ENCODE measurements at places on chromosomes 16 and 17.

DNA sequence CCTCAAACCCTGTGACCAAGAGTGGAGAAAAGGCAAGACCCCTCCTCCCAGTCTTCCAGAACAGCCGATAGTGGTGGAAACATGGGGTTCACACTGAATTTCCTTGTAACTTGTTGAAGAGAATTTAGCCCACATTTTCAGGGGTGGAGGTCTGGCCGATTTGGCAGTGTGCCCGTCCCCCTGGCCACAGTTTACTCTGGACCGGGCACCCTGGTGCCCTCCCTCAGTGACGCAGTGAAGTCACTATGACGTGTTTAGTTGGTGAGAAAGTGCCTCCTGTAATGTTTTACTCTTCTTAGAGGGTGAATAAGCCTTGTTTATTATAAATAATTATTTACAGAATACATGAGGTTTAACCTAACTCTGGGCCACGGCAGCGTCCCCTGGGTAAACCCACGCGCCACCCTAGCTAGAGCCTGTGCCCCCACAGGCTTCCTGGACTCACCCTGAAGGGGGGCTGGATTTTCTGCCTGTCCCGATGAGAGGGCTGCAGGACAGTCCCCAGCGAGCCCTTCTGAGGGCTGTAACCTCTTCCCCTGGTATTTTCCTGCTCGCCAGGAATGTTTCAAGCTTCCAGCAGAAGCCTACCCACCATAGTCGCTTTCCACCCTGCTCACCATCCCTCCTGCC lies 316.9 kb downstream of the SEC14L1 start:
- no peak overlapping the region for H3K4me3 ChIP-seq
- H3K27ac ChIP-seq: peak overlapping the region; percentile 62
- H3K36me3 ChIP-seq: no peaks in the 10 kb centered on the region
- no peak for DNase-seq

DNA sequence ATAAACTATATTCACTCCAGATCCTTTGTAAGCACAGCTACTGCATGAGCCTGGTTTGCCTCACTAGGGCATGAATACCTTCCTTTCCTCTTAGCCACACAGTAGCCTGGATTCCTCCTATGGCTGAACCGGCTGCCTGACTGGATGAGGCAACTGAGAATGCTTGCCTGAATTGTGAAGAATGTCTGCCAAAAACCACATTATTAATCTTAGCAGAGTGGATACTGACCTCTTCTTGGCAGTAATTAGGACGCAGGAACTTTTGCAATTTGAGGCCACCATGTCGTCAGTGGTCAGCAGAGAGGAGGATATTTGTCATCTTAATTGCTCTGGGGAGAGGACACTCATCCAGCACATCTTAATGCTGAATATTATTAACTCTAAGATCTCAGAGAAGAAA lies 651.8 kb upstream of the GOT2 start:
- no peak for DNase-seq
- H3K4me3 ChIP-seq: no peak overlapping the region
- no peak overlapping the region for H3K27ac ChIP-seq
- H3K27me3 ChIP-seq: no peaks in the 10 kb centered on the region
- no peaks in the 10 kb centered on the region for H3K36me3 ChIP-seq

GRCh38 chr17:82440469-82440981 lies 10.0 kb downstream of the CYBC1 start:
- H3K4me3 ChIP-seq: peak overlapping the region; percentile 4
- no peaks in the 10 kb centered on the region for H3K27me3 ChIP-seq
- H3K4me1 ChIP-seq: peaks cover 52% of the 10 kb centered on the region
- no peak for DNase-seq

DNA sequence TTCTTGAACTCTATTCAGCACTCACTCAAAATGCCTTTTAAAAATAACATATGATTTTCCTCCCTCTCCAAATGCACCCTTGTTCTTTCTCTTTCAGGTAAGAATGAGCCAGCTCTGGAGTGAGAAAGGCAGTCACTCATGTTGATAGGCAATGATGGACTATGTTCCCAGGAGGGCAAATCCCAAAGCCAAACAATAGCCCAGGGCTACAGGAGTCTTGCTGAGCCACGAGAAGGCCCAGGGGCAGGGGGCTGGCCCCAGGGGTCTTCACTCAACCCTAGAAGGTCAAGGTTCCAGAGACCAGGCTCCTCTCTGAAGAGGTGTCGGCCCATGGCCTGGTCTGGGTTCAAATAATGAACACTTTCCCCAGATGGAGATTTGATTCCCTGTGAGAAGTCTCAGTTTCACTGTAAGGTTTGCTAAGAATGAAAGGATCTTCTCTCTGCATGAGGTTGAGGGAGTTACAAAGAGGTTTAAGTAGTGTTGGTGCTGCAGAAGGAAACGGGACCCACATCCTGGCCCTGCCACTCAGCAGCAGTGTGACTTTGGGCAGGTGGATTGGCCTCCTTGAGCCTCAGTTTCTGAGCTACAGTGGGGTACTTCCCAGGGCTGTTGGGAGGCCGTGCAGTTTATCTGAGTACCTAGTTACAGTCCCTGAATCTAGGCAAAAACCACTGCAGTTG lies 49.0 kb downstream of the RTN4RL1 start:
- no peaks in the 10 kb centered on the region for H3K27me3 ChIP-seq
- no peak overlapping the region for H3K27ac ChIP-seq
- H3K4me3 ChIP-seq: no peak overlapping the region
- no peaks in the 10 kb centered on the region for H3K4me1 ChIP-seq
- DNase-seq: no peak
- H3K36me3 ChIP-seq: no peaks in the 10 kb centered on the region

GRCh38 chr17:10513299-10514067 lies 4.9 kb downstream of the MYH1 start:
- H3K36me3 ChIP-seq: no peaks in the 10 kb centered on the region
- H3K27ac ChIP-seq: no peak overlapping the region
- no peak overlapping the region for H3K4me3 ChIP-seq
- no peaks in the 10 kb centered on the region for H3K4me1 ChIP-seq
- H3K27me3 ChIP-seq: no peaks in the 10 kb centered on the region

DNA sequence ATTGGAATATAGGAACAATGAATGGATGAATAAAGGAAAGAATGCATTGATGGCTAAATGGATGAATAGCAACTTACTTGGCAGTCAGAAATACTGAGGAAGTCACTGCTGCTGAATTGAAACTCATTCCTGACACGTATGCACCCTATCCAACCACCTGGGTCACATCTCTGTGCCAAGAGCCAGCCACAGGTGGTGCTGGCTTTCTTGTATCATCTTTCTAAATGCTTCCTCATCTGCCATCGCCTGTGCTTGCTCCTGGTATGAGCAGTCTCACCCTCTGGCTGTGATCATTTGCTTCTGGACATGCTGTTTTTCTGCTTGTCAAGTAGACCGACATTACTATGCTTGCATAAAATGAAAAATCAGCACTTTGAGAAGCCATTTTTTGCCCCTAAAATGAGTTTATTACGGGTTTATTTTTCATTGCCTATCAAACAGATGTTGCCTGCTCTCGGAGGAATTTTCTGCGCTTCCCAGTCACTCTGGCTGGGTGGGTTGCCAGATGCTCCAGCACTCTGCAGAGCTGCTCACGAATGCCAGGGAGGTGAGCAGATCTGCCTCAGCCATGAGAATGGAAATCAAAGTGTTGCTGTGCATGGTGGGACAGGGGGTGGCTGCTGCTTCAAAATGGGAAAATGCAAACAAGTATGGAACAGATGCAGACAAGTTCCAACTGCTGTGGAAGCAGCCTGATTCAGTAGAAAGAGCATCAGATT lies 1349.6 kb upstream of the CDH8 start:
- H3K4me3 ChIP-seq: no peak overlapping the region
- DNase-seq: no peak
- no peak overlapping the region for H3K27ac ChIP-seq
- peaks cover 7% of the 10 kb centered on the region for H3K4me1 ChIP-seq
- no peaks in the 10 kb centered on the region for H3K36me3 ChIP-seq
- H3K27me3 ChIP-seq: no peaks in the 10 kb centered on the region

DNA sequence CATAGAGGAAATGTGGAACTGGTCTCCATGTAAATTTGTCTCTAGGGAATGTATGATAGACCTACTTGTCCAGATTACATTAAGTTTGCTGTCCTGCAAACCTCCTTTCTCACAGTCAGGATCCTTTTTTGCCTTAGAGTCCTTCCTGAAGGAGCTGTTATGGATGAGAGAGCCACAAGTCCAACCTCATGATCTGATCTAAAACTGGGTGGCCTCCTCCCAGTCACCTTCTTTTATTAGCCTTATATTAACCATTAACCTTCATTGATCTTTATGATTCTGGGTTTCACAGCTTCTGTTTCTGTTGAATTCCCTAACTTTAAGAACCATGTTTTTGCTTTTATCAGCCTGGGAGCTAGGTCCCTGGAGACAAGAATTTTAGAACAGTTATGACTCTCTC lies 64.1 kb downstream of the NEUROD2 start:
- H3K4me1 ChIP-seq: peaks cover 12% of the 10 kb centered on the region
- peaks cover 45% of the 10 kb centered on the region for H3K36me3 ChIP-seq
- no peak for DNase-seq

DNA sequence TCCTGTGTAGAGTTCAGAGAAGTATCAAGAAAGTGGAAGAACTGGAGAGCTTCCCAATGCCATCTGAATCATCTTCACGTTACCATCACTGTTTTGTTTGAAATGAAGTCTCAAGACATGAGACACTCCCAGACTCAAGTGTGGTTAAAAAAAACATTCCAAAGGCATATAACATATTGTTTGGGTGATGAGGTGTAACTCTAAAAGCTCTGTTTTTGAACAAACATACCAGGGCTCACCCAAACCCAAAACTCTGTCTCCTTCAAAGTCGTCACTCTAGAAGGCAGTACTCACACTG lies 6.3 kb upstream of the ZCCHC14 start:
- H3K27ac ChIP-seq: no peak overlapping the region
- no peaks in the 10 kb centered on the region for H3K4me1 ChIP-seq
- H3K36me3 ChIP-seq: no peaks in the 10 kb centered on the region
- H3K4me3 ChIP-seq: no peak overlapping the region
- no peaks in the 10 kb centered on the region for H3K27me3 ChIP-seq

- H3K27me3 ChIP-seq: no peaks in the 10 kb centered on the region
- H3K36me3 ChIP-seq: no peaks in the 10 kb centered on the region
- H3K4me3 ChIP-seq: no peak overlapping the region
- H3K4me1 ChIP-seq: no peaks in the 10 kb centered on the region
- no peak for DNase-seq
Observed at GRCh38 chr17:62827746-62828485, 19.8 kb upstream of the MARCHF10 start.
